ENCODE measurements at places on chromosomes 13 and 19.

DNA sequence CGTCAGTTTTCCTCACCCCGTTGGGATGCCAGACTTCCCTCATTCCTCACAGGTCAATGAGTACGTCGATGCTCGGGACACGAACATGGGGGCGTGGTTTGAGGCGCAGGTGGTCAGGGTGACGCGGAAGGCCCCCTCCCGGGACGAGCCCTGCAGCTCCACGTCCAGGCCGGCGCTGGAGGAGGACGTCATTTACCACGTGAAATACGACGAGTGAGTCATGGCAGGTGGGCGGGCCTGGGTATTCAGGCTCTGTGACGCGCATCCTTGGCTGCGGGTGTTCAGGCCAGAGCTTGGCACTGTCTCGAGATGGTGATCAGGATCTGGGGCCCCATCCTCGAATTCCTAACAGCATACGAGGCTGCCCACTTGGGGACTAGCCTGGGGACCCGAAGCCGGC, 21.4 kb downstream of the UHRF1 start:
- DNase-seq, result peak; percentile 21

GRCh38 chr13:101230271-101230890, 185.9 kb downstream of the NALCN start:
- no peak for DNase-seq

DNA sequence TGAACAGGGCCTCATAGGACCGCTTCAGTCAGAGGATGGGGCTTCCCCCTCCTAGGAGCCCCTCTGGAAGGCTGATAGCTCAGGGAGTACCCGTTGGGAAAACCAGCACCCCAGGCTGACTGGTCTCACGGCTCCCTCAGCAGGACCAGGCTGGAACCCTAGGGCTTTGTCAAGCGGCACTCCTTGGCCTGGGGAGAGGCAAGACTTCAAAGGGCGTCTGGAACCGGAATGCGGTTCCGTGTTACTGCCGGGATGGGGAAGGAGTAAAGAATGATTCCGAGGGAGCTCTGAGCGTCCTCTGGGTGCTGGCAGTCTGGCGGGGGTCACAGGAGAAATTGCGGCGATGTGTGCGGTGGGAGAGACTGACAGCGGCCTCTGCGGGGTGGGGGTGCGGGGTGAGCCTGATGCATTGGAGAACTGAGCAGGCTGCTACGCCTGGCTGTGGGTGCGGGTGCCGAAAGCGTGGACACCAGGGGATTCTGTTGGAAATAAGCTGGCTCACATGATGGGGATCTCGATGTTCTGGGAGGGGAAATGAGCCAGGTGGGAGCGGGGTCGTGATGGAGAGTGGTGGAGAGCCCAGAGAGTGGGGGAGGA, 1.9 kb downstream of the COX6B2 start:
- DNase-seq, result no peak

- DNase-seq, result peak; percentile 90
Measured at GRCh38 chr19:48110350-48110966, at the start of gene PLA2G4C. PLA2G4C (minus strand) TSS chr19:48110817; CDS start chr19:48106529, 4,288 bp downstream.

- DNase-seq, result no peak
Measured at GRCh38 chr13:92913840-92914239, 312.8 kb upstream of the GPC6 start.

GRCh38 chr13:51213173-51213728, 8.9 kb upstream of the FAM124A start:
- DNase-seq, result no peak

DNA sequence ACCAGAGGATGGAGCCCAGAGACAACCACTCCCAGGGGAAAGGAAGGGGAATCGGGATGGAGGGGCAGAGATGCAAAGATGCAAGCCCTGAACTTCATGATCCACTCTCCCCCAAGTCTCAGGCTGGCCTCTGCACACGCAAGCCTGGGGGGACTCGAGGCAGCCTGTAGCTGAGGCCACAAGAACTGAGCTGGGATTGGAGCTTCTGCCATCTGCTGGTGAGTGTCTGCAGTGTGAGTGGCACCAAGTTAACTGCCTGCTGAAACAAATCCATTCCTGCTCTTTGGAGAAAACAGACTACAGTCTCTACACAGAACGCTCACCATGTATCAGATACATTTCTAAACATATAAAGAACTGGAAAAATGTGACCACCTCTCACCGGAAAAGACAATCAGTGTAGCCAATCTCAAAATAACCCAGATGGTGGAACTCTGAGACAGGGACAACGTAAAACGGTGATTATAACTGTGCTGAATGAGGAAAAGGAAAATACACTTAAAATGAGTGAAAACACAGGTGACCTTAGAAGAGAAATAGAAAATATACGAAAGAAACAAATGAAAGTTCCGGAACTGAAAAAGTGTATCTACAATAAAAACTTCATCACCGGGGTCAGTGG, 62.1 kb downstream of the KLF2 start:
- DNase-seq, result no peak

DNA sequence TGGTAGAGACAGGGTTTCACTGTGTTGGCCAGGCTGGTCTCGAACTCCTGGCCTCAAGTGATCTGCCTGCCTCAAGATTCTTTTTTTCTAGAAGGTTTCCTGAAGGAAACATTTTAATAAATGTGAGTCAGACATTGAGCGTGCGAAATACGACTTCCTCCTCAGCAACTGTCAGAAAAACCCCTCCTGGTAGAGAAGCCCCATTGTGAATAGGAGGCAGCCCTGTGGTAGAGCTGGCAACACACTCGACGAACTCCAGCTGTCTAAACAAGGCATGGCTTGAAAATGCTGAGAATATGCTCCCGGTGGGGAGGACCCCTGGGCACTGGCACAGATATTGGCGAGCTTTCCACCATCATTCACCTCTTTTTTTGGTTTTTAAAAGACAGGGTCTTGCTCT, 9.8 kb downstream of the ZNF333 start:
- no peak for DNase-seq

DNA sequence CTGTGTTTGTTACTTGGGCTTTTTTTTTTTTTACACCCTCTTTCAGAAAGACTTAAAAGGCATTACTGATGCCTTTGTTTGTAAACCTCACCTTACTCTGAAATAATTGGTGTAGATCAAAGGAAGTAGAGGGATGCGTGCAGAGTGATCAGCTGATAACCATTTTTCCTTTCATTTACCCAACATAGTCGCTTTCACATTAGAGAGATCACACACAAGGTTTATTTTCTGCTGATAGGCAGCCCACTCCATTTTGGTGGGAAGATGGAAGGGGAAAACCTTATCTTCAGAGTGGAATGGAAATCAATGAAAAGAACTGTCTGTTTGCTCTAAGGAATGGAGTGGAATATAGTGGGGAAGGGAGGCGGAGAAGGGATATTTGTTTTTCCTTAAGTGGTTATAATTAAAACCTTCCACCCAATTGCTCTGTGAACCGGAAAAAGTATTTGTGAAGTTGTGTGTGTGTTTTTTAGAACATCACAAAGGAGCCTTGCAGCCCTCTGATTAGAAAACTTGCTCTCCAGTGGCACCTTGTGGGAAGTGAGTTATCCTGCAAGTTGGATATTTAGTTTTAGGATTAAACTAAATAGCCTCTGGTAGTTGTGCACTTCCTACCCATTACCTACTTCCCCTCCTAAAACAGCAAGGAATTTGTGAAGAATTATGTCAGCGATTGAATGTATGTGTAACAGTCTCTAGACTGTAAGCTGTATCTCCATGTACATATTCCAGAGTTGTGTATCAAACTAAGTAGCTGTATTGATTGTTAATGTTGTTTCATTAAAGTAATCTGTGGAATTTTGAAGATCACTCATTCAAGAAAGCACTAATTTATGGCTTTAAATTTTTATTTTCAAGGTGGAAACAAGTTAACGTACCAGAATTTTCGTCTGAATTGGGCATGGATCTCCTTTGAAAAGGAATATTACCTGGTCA, 76.8 kb downstream of the FREM2 start:
- no peak for DNase-seq

- DNase-seq, result peak; percentile 30
Measured at GRCh38 chr19:56765137-56765536, 75.4 kb downstream of the PEG3 start.

GRCh38 chr13:59665184-59665583, 498.5 kb downstream of the DIAPH3 start:
- no peak for DNase-seq

DNA sequence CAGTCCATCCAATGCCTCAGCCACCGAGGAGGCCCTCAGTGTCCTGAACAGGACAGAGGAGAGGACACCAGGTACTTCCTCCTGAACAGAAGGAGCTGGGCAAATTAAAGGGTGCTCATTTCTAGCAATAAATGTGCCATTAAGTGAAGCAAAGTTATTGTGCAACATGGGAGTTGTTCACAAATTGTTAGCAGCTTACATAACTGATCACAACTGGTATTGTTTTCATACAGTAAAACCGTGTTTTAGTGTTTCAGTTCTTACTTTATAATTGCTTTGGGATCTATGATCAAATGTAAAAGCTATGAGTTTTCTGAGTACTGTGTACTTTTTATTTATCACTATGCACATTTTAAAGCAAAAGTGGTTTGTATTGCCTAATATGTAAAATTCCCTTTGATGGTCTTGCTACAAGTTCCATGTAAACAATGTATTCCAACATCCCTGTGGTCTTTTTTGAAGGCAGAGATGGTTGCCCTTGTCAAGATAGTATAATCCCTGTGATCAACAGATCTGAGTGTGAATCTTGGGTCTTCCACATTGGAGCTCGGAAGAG, 263.1 kb downstream of the FGF14 start:
- no peak for DNase-seq
